ENCODE measurements at places on chromosomes 2 and 18.

- DNase-seq: no peak
Measured at GRCh38 chr2:14577843-14578242, 54.7 kb upstream of the LRATD1 start.

DNA sequence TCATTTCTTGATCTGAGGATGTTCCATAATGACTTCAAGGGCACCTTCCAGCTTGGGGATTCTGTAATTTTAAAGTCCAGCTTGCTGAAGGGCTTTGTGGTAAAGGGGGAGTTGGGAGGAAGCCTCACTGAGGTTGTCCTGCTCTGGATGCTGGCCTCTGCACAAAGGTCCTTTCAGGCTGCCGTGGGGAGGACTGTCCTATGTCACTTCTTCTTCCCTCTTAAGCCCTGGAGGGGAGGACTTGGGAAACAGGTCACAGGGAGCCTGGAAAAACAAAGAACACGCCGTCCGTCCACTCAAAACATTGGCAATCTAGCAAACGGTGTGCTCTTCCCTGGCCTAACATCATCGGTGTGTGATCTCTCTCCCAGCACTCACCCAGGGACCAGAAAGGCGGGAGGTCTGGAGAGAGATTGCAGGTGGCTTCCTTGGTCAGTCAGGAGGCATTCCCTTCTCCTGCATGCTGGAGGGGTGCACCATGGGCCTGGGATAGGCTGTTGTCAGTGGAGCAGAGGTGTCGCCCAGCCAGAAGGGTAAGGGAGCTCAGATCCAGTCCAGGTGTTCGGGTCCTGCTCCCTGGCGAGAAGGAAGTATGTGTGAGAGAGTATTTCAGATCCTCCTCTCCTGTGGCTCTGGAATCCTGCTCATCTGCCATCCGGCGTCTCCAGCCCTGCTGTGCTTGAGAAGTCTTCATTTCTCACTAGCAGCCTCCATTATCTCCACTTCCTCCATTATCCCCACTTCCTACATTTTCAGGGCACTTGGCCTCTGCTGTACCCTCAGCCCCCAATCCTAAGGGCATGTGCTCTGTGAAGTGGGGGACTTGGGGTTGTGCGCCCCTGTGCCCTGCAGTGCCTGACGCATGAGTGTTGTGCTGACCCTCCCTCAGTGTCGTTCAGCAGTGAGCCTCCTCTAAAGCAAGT is 20.1 kb downstream of the ASAP2 start:
- no peak for DNase-seq

GRCh38 chr2:172726172-172726735 is 9.4 kb upstream of the RAPGEF4 start:
- DNase-seq: no peak

DNA sequence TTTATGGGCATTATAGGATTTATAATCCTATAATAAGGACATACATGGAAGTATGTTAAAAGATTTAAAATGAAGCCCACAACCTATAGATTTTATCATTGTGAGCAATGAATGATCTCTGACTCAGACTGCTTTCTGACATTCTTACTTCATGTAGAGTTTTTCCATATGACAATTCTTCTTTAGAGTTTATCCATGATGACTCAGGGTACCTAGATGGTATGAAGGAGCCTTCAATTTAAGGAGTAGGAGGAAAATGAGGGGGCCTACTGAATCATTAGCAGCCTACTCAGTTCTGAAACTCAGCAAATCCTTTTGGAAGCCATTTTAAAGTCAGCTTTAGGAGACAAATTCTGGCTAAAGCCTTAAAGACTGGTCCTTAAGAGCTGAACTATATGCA is 10.4 kb downstream of the PELI1 start:
- no peak for DNase-seq

- DNase-seq: no peak
Measured at GRCh38 chr2:182891611-182892010, 25.2 kb upstream of the FRZB start.

DNA sequence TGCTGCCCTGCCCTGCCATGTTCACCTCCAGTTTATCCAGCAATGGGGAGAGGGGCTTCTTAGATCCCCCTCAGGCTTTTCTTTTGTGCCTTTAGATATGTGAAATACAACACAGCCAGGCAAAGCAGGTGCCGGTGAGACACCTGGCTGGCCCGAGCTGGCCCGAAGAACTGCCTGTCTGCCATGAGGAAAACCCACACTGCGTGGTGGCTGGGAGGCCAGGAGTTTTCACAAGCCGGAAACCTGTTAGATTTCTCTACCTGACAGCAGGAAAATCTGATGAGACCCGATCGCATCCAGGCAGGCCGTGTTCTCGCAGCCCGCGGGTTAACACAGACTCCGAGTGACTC is 5.7 kb upstream of the GAL3ST2 start:
- no peak for DNase-seq

GRCh38 chr2:99461828-99462483 is 27.9 kb downstream of the REV1 start:
- DNase-seq: no peak

- no peak for DNase-seq
Measured at GRCh38 chr2:149616681-149617456, 29.3 kb upstream of the MMADHC start.

DNA sequence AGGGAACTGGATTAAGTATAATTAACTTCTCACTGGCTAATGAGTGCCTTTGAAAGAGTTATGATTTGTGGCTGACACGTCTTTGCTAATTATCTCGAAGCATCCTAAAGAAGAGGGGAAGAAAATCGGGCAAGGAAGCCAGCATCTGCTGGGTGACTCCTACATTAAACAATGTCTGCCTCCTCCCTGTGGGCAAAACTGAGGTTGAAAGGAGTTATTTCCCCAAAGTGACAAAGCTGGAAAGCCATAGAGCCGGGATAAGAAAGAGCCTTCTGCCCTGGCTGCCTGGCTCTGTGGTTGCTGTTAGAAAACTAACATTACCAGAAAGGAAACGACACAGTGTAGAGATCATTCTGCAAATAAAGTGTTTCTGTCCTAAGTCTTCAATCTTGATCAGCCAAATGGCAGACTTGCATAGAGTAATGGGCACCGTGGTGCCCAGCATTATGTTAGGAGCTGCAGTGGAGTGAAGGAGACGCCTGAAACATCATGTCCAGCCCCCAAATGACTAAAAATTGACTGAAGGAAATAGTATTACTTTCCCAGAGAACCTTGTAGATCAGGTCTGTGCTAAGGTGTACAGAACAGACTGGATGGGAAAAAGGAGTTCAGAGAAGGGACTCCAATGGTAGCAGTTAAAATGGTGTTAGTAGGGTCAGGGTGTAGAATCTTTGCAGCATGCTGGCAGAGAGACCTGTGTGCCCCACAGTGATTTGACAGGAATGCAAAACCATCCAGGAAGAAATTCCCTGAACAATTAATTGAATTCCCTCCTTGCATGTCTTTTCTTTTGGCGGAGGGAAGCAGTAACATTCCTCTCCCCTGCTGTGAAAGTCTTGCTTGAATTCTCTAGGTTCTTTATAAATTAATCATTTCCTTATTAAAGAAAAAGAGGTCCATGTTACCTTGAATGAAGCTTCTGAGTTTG is 44.4 kb downstream of the ALPK2 start:
- no peak for DNase-seq

DNA sequence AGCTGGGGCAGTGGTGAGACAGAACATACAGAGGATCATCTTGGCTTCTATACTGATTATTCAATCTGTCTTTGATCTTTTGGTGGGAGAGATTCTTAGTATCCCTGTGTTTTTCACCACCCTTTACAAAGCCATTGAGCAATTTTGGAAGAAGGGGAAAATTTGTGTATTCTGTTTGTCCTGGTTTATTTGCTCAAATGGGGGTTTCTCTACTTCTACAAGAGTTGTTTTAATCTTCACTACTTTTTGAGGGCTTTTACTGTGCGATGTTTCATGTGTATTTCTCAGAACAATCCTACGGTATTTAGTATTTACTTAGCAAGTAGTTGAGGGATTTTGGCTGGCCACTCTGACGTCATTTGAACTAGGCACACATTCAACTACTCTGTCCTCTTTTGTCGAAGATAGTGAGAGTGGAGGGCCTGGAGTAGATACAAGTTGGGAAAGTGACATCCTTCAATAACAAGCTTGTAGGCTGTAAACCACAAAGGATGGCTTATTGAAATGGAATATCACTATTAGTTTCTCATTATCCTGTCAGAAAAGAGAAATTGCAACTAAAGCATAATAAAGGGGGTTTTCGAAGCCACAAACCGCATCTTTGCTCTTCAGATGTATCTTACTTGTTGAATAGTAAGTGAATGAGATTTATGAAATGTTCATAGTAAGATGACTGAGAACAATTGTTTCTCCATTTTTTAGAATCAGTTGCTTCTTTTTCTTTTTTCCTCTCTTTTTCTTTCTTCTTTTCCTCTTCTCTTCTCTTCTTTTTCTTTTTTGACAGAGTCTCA is 24.8 kb downstream of the FMNL2 start:
- DNase-seq: no peak

GRCh38 chr18:49968644-49969309 is 155.4 kb upstream of the ACAA2 start:
- no peak for DNase-seq

- no peak for DNase-seq
Measured at GRCh38 chr2:189236066-189236465, 56.5 kb upstream of the COL5A2 start.

- no peak for DNase-seq
Measured at GRCh38 chr18:3526421-3527354, 76.7 kb downstream of the TGIF1 start.

GRCh38 chr2:77007686-77008085 is 514.5 kb downstream of the LRRTM4 start:
- no peak for DNase-seq

DNA sequence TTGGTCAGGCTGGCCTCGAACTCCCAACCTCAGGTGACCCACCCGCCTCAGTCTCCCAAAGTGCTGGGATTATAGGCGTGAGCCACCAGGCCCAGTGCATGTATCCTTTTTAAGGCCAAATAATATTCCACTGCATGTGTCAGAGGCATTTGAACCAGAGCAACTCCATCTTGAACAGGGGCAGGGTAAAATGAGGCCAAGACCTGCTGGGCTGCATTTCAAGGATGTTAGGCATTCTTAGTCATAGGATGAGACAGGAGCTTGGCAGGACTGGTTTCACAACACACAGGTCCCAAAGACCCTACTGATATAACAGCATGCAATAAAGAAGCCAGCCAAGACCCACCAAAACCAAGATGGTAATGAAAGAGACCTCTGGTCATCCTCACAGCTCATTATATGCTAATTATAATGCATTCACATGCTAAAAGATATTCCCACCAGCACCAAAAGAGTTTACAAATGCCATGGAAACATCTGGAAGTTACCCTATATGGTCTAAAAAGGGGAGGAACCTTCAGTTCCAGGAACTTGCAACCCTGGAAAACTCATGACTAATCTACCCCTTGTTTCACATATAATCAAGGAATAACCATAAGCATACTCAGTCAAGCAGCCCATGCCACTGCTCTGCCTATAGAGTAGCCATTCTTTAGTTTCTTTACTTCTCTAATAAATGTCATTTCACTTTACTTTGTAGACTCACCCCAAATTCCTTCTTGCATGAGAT is 204.6 kb downstream of the RAB3GAP1 start:
- no peak for DNase-seq

DNA sequence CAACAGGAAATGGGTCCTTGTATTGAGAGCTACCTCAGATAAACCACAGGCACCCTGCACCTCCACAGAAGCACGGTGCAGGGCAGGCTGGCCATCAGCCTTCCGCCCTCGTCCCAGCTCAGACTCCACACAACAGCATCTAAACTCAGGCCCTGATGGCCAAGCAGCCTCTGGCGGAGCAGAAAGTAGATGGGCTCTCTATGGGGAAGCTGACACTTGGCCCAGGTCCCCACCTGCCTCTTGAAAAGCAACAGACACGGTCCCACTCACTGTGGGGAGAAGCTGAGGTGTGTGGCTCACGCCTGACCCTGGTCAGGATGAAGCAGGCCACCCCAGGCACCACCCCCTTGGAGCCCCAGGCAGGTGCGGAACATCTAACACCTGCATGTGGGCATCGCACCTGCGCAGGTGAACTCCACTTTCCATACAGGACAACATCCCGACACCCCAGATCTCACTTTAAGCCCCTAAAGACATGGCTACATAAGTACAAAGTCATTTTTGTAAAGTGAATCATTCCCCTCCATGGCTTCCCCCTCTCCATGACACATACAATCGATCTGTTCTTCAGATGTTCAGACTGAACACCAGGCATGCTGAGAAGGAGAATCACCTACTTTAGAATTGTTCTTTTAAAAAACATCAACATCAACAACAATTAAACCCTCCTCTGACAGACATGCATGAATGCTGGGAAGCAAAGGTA is 208.4 kb downstream of the ZBTB7C start:
- no peak for DNase-seq

GRCh38 chr18:50870138-50870845 is 8.6 kb upstream of the ME2 start:
- DNase-seq: no peak

GRCh38 chr2:223513771-223514455 is 88.2 kb downstream of the SCG2 start:
- DNase-seq: no peak

GRCh38 chr2:10501451-10501961 is 53.4 kb upstream of the ODC1 start:
- DNase-seq: no peak

DNA sequence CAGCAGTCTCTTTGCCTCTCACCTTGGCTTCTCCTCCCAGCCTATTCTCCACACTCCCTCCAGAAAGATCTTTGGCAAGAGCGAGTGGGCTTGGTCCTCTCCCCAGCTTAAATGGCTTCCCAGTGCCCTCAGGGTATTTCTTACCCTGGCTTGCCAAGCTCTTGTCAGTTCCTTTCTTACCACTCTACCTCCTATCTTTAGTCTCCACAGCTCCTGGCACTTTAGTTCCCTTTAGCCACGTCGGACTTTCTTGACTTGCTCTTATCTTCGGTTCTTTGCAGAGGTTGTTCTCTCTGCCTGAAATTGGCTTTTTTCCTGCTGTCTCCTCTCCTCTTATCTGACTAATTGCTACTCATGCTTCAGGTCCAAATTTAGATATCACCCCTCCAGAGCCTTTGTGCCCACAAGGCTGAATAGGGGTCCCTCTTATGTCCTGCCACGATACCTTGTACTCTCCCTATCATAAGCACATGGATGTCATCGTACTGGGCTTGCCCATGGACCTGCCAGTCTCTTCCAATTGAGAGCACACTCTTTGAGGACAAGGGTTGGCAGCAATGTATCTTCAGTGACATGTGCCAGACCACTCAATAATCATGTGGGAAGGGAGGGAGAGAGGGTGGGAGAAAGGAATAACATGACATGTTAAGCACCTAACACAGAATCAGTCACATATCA is 131.7 kb upstream of the CTAGE1 start:
- DNase-seq: no peak

- no peak for DNase-seq
Measured at GRCh38 chr2:57906152-57906732, 140.4 kb upstream of the VRK2 start.

GRCh38 chr2:137535897-137536296 is 428.4 kb upstream of the HNMT start:
- DNase-seq: no peak

DNA sequence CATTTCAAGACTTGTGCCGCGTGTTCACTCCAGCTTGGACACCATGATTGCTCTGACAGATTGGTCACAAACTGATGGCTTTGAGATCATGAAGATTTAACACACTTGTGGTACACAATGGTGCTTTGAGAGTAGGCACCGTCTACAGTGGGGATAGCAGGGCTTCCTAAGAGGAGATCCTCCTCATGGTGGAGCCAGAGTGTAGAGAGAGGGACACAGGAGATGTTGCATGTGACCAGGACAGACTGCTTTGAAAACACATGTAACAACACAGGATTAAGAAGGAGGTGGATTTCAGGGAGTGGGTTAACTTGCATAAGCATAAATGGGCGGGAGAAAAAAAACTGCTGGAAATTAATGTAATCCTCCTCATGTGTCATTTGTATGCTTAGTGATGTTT is 95.7 kb upstream of the LINC00305 start:
- DNase-seq: no peak
